ENCODE measurements at places on chromosomes 12 and 14.

- DNase-seq: no peak
Observed at GRCh38 chr12:19577281-19577530, 137.9 kb downstream of the AEBP2 start.

GRCh38 chr12:86727160-86727559, 471.0 kb upstream of the MGAT4C start:
- DNase-seq: no peak

GRCh38 chr14:94748667-94749347, 21.1 kb downstream of the GSC start:
- DNase-seq: no peak

- no peak for DNase-seq
Observed at GRCh38 chr12:29743801-29744200, 39.9 kb downstream of the TMTC1 start.
